ENCODE measurements at places on chromosomes 5 and 9. TPM values are rescaled to one million over a fixed set of nuclear protein-coding genes. Genes with fewer than 3 reads are reported as not detected.

Gene SPOCK1
- total RNA-seq, result not detected

Gene CCDC152
- 6.1 TPM for total RNA-seq

Gene ASTN2
- 3.7 TPM for total RNA-seq

Gene DRD1
- not detected for total RNA-seq

Gene BBLN
- total RNA-seq, result 65.6 TPM

Gene KIF4B
- total RNA-seq, result not detected

Gene HMGCR
- total RNA-seq, result 43.7 TPM

Gene EGFL7
- total RNA-seq, result 0.43 TPM

Gene LCN9
- not detected for total RNA-seq

Gene ACOT12
- total RNA-seq, result not detected

DNA sequence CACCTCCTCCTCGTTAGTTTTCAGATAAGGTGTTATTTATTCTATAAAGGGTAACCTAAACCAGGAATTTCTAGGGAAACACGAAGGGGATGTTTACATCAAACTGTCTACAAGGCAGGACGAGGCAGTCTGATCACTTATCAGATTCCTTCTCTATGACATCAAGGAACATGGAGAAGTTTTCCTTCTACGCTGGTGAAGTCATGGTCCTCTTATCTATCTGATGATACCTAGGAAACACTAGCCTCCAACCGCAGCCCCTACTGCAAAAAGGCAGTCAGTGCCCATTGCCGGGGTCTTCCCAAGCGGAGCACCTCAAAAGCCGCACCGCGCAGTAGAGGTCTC is 1.5 kb downstream of the MPDZ start:
- no peak for DNase-seq

DNA sequence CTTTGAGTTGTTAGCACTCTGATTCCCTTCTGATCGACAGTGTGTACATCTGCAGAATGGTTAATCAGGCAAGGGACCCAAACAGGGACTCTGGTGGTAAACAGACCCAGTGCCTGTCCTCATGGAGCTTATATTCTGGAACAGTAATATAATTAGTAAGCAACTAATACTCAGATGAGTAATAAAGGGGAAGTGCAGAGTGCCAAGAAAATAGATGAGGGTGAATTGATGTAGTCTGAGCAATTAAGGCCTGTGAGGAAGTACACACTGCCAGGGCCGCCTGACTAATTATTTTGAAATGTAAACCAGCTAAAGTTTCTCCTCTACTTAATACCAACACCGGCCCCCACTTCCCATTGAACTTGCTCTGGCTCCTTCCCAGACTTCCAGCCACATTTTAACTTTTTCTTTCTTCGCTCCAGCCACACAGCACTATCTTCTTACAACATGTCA is 4.2 kb downstream of the DHX29 start:
- DNase-seq, result no peak

DNA sequence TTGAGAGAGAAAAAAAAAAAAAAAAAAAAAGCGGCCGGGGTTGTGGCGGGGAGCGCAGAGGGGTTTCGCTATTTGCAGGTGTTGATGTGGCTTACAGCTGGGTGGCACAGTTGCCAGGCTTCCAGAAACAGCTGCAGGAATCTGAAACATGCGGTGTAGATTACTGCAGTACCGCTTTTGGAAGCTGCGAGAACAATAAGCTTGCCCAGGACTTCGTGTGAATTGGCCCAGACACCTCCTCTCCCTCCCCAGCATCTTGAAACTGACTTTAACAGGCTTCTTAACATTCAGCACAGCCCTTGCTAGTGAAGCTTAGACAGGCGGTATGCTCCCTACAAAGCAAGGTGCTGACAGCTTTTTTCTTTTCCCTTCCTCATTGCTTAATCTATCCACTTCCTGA is 104.0 kb downstream of the ATP10B start:
- DNase-seq, result no peak

DNA sequence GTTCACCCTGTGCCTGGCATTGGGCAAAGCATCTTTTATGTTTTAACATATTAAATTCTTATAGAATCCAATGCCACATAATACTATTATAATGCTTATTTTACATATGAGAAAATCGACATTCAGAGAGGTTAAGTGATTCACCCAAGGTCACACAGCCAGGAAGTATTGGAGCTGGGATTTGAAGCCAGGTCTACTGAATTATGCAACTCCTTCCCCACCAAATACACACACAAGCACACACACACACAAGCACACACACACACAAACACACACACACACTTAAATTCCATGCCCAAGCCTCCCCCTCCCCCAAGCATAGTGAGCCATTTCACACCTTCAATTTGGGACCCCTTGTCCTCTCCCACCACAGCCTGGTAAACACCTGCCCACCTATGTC is 37.4 kb downstream of the UBE2QL1 start:
- DNase-seq, result no peak

GRCh38 chr9:38713426-38713825 is 6.5 kb downstream of the FAM240B start:
- DNase-seq, result no peak

DNA sequence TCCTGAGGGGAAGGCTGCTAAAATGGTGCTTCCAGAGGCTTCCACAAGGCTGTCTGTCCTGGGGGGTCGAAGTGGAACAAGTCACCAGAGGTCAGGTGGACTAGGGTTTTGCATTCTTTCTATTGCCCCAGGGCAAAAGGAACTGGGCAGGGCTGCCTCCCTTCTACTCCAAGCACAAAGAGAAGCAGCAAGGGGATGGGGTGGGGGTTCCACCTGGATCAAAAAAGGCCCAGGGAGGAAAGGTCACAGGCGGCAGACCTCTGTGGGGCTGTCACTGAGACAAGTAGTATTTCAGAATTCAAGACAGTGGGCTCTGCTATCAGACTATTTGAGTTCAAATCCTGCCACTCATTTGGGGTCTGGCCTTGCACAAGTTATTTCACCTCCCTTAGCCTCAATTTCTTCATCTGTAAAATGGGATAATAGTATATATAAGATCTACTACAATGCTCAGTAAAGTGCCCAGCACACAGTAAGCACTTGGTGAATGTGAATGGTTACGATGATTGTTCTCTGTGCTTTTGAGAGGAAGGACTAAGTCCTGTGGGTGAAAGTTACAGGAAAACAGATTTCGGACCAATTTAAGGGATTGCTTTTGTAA is 1.9 kb upstream of the ARSI start:
- no peak for DNase-seq

GRCh38 chr5:54455413-54456157 is at the start of gene HSPB3:
Gene HSPB3, plus strand, starts transcription at chr5:54455699. Its CDS starts 91 bp downstream, at chr5:54455790.
- DNase-seq, result no peak

GRCh38 chr9:14482856-14483255 is 168.9 kb upstream of the NFIB start:
- no peak for DNase-seq

DNA sequence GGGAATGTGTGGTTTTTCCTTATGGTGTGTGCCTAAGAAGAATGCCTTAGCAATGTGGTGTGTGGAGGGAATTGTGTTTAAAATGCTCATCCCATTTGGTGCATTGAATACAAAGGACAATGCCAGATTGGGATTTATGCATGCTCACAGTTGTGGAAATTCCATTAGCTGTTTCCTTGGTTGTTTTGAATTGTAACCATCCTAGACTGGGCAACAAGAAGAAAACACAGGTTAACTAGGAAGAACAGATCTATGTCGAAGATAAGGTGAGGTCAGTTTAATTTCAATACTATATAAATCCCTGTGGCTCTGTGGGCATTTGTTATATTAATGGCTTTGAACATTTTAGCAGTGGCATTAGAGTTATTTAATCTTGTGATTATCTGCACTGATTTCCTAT is 266.8 kb downstream of the MAT2B start:
- DNase-seq, result no peak

- no peak for DNase-seq
These were observed 595.7 kb downstream of the EFNA5 start for GRCh38 chr5:107074996-107075395.

GRCh38 chr9:90189306-90189705 is 453.3 kb downstream of the DIRAS2 start:
- no peak for DNase-seq

DNA sequence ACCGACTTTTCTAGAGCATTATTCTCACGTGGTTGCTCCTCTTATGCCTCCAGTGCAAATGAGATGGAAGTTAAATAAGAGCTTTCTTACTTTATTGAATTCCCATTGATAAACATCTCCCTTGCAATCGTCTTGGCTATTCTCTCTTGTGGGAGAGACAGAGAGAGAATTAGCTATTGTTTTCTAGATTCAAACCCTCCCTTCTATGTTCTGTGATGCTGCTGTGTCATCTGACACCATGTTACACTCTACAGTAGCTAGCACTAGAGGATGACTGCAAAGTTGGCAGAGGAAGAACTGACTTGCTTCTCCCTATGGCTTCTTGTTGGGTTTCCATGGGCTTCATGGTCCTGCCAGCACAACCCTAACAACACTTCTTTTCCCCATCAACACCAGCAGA is 134.6 kb upstream of the RANBP3L start:
- DNase-seq, result no peak

- peak; percentile 76 for DNase-seq
These were observed 21.5 kb downstream of the PLPP7 start for GRCh38 chr9:131310833-131311554.

DNA sequence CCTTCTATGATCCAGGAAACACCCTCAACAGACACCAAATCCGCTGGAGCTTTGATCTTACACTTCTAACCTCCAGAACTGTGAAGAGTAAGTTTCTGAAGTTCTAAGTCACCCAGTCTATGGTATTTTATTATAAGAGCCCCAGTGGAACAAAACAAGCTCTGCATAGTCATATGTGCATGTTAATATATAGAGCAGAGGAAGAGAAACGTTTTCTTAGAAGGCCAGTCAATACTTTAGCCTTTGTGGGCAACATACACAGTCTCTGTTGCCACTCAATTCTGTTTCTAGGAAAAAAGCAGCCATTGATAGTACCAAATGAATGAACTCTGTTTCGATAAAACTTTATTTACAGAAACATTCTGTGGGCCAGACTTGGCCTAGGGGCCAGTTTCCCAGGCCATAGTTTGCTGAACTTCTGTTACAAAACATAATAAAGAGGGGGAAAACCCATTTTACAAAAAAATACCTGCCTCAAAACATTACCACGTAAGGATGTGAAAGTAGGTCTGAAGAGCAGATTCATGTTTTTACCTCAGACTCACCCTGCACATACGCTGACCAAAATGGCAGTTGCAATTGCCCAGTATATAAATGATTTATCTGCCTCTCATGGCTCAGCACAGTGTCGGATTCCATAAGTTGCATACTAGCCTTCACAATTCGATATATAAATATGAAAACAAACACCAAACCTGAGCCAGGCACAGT is 350.5 kb downstream of the SLIT3 start:
- no peak for DNase-seq

- no peak for DNase-seq
These were observed 715.1 kb downstream of the MAT2B start for GRCh38 chr5:164220522-164220921.

- no peak for DNase-seq
These were observed 291.2 kb downstream of the PRELID2 start for GRCh38 chr5:145543968-145544367.

DNA sequence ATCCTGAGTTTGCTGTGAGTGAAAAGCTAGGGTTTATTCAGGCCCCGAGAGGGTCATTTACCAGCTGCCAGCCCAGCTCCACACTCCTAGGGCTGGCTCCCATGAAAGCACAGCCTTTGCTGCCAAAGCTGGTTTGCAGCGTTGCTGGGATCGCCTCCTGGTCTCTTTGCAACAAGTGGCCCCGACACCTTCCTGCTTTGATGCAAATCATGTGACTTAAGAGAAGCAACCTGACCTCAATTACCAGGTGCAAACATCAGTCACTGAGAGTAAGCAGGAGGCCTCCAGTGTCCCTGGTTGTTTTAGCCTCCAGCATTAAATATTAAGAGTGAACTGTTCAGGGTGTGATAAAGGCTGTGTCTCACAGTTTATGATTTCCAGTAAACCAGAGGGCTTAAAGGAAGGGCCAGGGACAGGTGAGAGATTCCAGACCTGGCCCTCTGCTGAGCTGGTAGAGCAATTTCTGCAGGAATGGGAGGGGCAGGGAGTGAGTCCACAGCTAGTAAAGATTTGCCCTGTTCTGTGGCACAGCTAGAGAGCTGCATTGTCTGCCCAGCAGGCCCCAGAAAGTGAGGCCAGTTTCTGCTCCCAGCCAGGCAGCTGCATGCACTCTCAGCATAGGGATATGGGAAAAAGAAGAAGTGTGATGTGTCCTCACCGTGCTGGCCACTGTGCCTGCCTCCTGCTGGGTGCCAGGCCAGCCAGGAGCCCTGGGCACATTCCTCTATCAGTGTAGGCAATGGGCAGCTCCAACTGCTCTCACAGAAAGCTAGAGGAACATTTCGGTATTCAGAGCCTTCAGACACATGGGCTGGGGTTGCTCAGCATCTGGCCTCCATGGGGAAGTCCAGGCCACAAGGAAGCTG is 58.0 kb downstream of the SLC22A5 start:
- peak; percentile 70 for DNase-seq

GRCh38 chr9:103988821-103989220 is 105.3 kb upstream of the SMC2 start:
- no peak for DNase-seq

- DNase-seq, result no peak
These were observed 82.1 kb downstream of the FBN2 start for GRCh38 chr5:128455841-128456361.

DNA sequence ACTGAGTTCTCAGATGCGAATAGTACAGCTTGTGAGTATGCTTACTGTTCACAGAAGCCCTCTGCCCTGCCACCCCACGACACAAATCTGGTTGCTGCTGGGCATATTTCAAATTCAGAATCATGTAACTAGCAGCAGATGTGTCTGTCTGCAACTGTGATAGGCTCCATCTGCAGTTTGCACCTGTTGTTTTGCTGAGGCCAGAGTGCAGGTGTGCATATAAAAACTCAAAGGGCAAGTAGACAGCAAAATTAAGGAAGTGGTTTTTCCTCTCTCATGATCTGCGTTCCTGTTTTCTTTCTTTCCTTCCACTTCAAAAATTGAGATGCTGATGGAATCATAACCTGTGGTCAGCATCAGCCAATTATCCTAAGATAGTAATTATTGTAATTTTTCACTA is 1000.5 kb downstream of the PTPRD start:
- DNase-seq, result no peak

DNA sequence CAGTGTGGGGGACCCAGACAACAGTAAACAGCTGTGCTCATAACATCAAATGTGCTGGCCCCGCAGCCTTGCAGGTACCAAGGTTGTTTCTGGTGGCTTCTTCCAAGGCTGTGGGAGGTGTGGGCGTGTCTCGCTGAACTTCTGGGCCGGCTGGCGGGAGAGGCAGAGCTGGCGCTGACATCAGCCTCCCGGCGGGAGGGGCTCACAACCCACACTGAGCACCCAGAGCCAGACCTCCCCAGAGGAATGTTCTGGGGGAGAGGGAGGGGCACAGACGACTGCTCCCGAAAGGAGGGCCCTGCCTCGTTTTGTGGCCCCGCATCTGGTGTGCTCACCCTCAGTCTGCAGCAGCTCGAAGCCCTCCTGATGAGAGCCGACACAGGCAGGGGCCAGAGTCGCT is 6.9 kb upstream of the SLC12A7 start:
- no peak for DNase-seq

Data from T-cell (primary cell).